ENCODE measurements at places on chromosomes 2 and 18. TPM values are rescaled to one million over a fixed set of nuclear protein-coding genes. Genes with fewer than 3 reads are reported as not detected.

GRCh38 chr18:53771664-53772063 is 452.8 kb downstream of the MBD2 start:
- no peak for DNase-seq
- no peak overlapping the region for H3K27ac ChIP-seq
- H3K4me3 ChIP-seq: no peak overlapping the region
- H3K4me1 ChIP-seq: no peaks in the 10 kb centered on the region
- no peaks in the 10 kb centered on the region for H3K27me3 ChIP-seq
- peaks cover 12% of the 10 kb centered on the region for H3K36me3 ChIP-seq

- no peak overlapping the region for H3K4me3 ChIP-seq
- no peaks in the 10 kb centered on the region for H3K27me3 ChIP-seq
- H3K27ac ChIP-seq: no peak overlapping the region
- H3K36me3 ChIP-seq: no peaks in the 10 kb centered on the region
- H3K4me1 ChIP-seq: no peaks in the 10 kb centered on the region
Observed at GRCh38 chr18:48724939-48725338, 186.1 kb downstream of the CTIF start.

DNA sequence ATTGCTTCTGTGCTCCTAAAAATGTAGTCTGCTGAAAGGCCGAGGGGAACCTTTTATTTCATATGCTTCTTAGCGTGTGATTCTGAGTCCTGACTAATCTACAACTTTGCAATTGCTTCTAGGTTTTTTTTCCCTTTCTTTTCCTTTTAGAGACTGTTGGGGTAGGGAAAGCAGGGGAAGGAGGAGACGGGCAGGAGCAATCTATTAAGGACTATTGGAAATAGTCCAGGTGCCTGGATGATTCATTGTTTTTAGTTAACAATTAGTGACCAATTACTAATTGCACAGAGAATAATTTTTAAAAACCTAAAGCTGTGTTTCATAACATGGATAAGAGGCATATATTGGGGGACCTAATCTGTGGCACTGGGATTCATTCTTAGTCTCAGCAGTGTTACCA is 49.4 kb upstream of the STON1 start:
- no peaks in the 10 kb centered on the region for H3K36me3 ChIP-seq
- DNase-seq: no peak
- no peaks in the 10 kb centered on the region for H3K4me1 ChIP-seq
- H3K27me3 ChIP-seq: no peaks in the 10 kb centered on the region
- H3K27ac ChIP-seq: no peak overlapping the region
- H3K4me3 ChIP-seq: no peak overlapping the region

DNA sequence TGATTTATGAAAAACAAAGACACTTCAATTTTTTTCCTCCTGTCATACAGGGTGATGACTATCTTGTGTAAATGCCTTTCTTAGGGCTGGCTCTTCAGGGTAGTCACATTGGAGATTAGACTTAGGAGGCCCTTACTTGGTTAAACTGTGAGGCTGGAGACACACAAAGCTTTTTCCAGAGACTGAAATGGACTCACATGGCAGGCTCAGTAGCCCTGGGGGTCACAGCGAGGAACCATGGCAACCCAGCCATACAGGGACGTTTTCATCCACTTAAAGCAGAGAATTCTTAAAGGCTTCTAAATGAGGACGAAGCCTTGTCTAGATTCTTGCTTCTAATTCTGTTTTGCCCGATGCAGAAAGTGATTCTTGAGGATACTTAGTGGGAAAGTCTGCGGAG is 57.3 kb upstream of the ZDBF2 start:
- peaks cover 2% of the 10 kb centered on the region for H3K36me3 ChIP-seq
- no peak overlapping the region for H3K4me3 ChIP-seq
- H3K27ac ChIP-seq: no peak overlapping the region
- peaks cover 4% of the 10 kb centered on the region for H3K4me1 ChIP-seq

DNA sequence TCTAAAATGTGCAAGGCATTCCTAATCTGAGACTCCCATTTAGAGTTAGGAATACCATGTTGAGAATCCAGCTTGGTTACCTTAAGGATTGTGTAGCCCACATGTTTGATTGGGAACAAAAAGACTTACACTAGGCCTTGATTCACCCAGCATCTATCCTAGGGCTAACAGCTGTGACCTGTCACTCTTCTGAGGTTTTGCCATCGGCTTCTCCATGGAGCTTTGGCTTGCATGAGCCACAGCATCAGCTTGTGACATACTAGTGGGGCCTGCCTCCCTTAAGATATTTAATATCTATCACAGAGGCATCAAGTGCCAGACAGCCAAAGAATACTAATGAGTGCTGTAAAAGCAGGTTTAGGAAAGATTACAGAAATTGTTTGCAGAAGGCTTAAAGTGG is 241.3 kb upstream of the UBE2E3 start:
- H3K4me1 ChIP-seq: no peaks in the 10 kb centered on the region
- no peak overlapping the region for H3K27ac ChIP-seq
- no peaks in the 10 kb centered on the region for H3K27me3 ChIP-seq
- H3K4me3 ChIP-seq: no peak overlapping the region
- DNase-seq: no peak
- no peaks in the 10 kb centered on the region for H3K36me3 ChIP-seq

- H3K4me1 ChIP-seq: no peaks in the 10 kb centered on the region
- H3K27ac ChIP-seq: no peak overlapping the region
- H3K4me3 ChIP-seq: no peak overlapping the region
- DNase-seq: no peak
- peaks cover 2% of the 10 kb centered on the region for H3K27me3 ChIP-seq
Observed at GRCh38 chr2:195312662-195313061, 344.4 kb upstream of the SLC39A10 start.

- H3K27ac ChIP-seq: no peak overlapping the region
- no peak for DNase-seq
- no peaks in the 10 kb centered on the region for H3K4me1 ChIP-seq
Observed at GRCh38 chr2:150174056-150174805, 313.2 kb downstream of the RND3 start.

- no peaks in the 10 kb centered on the region for H3K36me3 ChIP-seq
- no peak overlapping the region for H3K27ac ChIP-seq
- no peak overlapping the region for H3K4me3 ChIP-seq
- DNase-seq: no peak
- no peaks in the 10 kb centered on the region for H3K27me3 ChIP-seq
Observed at GRCh38 chr2:200767111-200767885, 44.4 kb upstream of the BZW1 start.

GRCh38 chr2:8539743-8540551 is 141.9 kb upstream of the ID2 start:
- no peak overlapping the region for H3K27ac ChIP-seq
- H3K36me3 ChIP-seq: no peaks in the 10 kb centered on the region
- no peak overlapping the region for H3K4me3 ChIP-seq
- no peaks in the 10 kb centered on the region for H3K27me3 ChIP-seq
- H3K4me1 ChIP-seq: no peaks in the 10 kb centered on the region

- no peaks in the 10 kb centered on the region for H3K27me3 ChIP-seq
- no peak overlapping the region for H3K27ac ChIP-seq
- no peak overlapping the region for H3K4me3 ChIP-seq
- DNase-seq: no peak
Observed at GRCh38 chr18:30927042-30927441, 115.5 kb downstream of the DSC3 start.

DNA sequence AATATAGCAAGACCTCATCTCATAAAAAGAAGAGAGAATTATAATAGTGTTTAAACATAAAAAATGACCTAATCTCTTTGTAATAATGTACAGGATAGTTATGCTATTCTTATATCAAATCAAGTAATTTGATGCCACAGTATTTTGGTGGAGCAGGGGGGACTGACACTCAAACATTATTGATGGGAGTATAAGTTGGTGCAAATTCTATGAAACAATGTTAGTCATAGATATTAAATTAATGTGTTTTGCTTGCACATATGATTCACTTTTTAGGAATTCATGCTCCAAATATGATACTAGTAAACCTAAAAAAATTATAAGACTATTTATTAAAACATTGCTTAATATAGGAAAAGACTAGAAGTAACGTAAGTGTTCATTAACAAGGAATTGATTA is 256.1 kb upstream of the SYT4 start:
- no peaks in the 10 kb centered on the region for H3K27me3 ChIP-seq
- no peak overlapping the region for H3K27ac ChIP-seq
- DNase-seq: no peak
- H3K4me3 ChIP-seq: no peak overlapping the region

GRCh38 chr18:57619876-57620275 is 1.8 kb downstream of the NARS1 start:
- no peak for DNase-seq
- H3K4me1 ChIP-seq: peaks cover 2% of the 10 kb centered on the region
- no peak overlapping the region for H3K27ac ChIP-seq
- H3K27me3 ChIP-seq: no peaks in the 10 kb centered on the region

DNA sequence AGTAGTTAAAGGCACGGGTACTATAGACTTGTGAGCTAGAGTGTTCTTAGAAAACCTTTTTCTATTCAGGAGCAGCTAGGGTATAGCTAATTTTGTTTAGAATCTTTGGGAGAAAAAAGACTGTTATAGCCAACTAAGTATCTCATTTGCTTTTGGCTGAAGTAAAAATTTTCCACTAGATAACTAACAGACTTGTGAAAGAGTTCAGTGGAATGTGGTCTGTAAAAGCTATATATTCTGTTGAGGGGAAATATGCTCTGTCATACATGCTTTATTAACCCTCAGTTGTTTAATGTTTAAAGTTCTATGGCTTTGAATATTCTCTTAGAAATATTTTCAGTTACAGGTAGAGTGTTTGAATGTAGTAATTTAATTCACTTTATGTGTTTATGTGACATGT is 49.7 kb downstream of the RIF1 start:
- DNase-seq: no peak
- peaks cover 90% of the 10 kb centered on the region for H3K36me3 ChIP-seq
- H3K4me1 ChIP-seq: no peaks in the 10 kb centered on the region
- no peak overlapping the region for H3K27ac ChIP-seq

- no peaks in the 10 kb centered on the region for H3K36me3 ChIP-seq
- no peak for DNase-seq
- H3K4me1 ChIP-seq: no peaks in the 10 kb centered on the region
- no peaks in the 10 kb centered on the region for H3K27me3 ChIP-seq
- H3K27ac ChIP-seq: no peak overlapping the region
Observed at GRCh38 chr2:138030459-138030858, 66.2 kb downstream of the HNMT start.

- H3K27ac ChIP-seq: no peak overlapping the region
- no peaks in the 10 kb centered on the region for H3K27me3 ChIP-seq
- H3K4me1 ChIP-seq: peaks cover 9% of the 10 kb centered on the region
- no peaks in the 10 kb centered on the region for H3K36me3 ChIP-seq
- no peak overlapping the region for H3K4me3 ChIP-seq
Observed at GRCh38 chr2:30656079-30656478, 151.2 kb downstream of the CAPN13 start.

DNA sequence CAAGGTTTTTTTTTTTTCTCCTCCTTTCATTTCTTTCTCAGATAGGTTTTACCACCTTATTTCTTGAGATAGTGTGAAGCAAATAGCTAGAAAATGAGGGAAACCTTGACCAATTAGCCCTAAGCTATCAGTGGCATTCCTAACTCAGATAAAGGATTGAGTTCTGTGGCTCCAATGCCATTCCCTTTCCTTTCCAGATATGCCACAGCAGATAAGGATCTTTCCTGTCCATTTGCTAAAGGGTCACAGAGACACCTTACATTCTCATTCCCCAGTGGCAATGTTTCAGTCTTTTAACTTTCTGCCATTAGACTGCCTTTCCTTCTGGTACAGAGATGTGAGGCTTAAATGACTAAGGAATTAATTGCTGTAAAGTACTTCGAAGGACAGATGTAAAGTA is 81.7 kb downstream of the MGAT5 start:
- no peak overlapping the region for H3K27ac ChIP-seq
- no peaks in the 10 kb centered on the region for H3K4me1 ChIP-seq
- peaks cover 9% of the 10 kb centered on the region for H3K36me3 ChIP-seq
- no peak overlapping the region for H3K4me3 ChIP-seq
- no peaks in the 10 kb centered on the region for H3K27me3 ChIP-seq

Gene KLHL30
- total RNA-seq: not detected

Gene SLC9A4
- not detected for total RNA-seq

Gene MAL
- not detected for total RNA-seq

Gene D2HGDH
- 10.0 TPM for total RNA-seq

Gene CYP27A1
- 3.1 TPM for total RNA-seq

Gene SNRPD1
- 174 TPM for total RNA-seq

Gene SPP2
- not detected for total RNA-seq

Gene TMEFF2
- total RNA-seq: 1.1 TPM

Gene BOK
- total RNA-seq: 33.9 TPM

Gene ASXL3
- total RNA-seq: 0.35 TPM

All from H9 (cell line).